ENCODE measurements at places on chromosomes 5 and 9.

DNA sequence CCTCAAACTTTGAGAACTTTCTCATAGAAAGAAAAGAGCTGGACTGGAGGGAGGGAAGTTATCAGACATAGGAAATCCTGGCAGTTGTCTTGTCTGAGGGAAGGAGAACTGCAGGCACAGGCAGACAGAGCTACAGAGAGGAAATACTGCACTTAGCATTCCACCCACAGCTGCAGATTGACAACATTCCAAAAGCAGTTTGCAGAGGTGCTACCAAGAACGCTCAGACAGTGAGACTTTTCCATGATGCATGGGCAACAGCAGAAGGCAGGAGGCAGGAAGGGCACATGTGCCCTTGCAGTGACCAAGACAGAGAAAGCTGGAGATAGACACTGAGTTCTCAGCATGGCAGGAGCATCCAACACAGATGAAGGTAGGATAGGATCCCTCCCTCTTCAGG lies 327.5 kb upstream of the ZNF462 start:
- no peak for DNase-seq
- H3K36me3 ChIP-seq: no peaks in the 10 kb centered on the region
- H3K4me1 ChIP-seq: no peaks in the 10 kb centered on the region
- no peaks in the 10 kb centered on the region for H3K27me3 ChIP-seq
- H3K4me3 ChIP-seq: no peak overlapping the region
- H3K27ac ChIP-seq: no peak overlapping the region

- peaks cover 16% of the 10 kb centered on the region for H3K27me3 ChIP-seq
- no peak overlapping the region for H3K27ac ChIP-seq
- DNase-seq: no peak
These were observed 70.5 kb upstream of the SPRY4 start for GRCh38 chr5:142395334-142395733.

- peaks cover 9% of the 10 kb centered on the region for H3K27me3 ChIP-seq
- no peak overlapping the region for H3K27ac ChIP-seq
- peaks cover 8% of the 10 kb centered on the region for H3K36me3 ChIP-seq
- DNase-seq: no peak
These were observed 2.9 kb upstream of the LPCAT1 start for GRCh38 chr5:1526681-1527131.

DNA sequence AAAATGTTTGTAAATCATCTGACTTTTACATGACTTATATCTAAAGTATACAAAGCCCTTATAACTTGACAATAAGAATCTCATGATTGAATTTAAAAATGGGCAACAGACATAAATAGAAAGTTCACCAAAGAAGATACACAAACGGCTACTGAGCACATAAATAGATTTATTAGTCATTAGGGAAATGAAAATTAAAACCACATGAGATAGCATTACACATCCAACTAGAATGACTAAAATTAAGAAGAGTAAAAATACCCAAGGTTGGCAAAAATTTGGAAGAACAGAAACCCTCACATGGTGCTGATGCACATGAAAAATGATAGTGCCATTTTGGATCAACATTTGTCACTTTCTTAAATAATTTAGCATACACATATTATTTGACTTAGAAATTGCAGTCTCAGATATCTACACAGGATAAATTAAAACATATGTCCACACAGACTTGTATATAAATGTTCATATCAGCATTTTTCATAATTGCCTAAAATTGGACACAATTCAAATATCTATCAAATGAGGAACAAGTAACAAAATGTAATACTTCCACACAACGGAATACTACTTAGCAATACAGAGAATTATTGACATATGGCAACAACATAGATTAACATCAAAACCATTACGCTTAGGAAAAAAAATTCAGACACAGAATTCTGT lies 359.1 kb upstream of the DAB2 start:
- H3K4me1 ChIP-seq: no peaks in the 10 kb centered on the region
- H3K27me3 ChIP-seq: no peaks in the 10 kb centered on the region
- H3K27ac ChIP-seq: no peak overlapping the region
- no peaks in the 10 kb centered on the region for H3K36me3 ChIP-seq

- H3K4me1 ChIP-seq: peaks cover 51% of the 10 kb centered on the region
- peak overlapping the region; percentile 18 for H3K27ac ChIP-seq
- no peak for DNase-seq
- peaks cover 5% of the 10 kb centered on the region for H3K27me3 ChIP-seq
- no peak overlapping the region for H3K4me3 ChIP-seq
These were observed 3.9 kb downstream of the RASGRF2 start for GRCh38 chr5:80963966-80964481.

- peak overlapping the region; percentile 36 for H3K27ac ChIP-seq
- DNase-seq: no peak
- H3K4me1 ChIP-seq: peaks cover 67% of the 10 kb centered on the region
- H3K27me3 ChIP-seq: no peaks in the 10 kb centered on the region
- H3K36me3 ChIP-seq: peaks cover 13% of the 10 kb centered on the region
These were observed 36.4 kb downstream of the PIK3R1 start for GRCh38 chr5:68251804-68252522.

- H3K27ac ChIP-seq: no peak overlapping the region
- no peaks in the 10 kb centered on the region for H3K27me3 ChIP-seq
- DNase-seq: no peak
- peaks cover 27% of the 10 kb centered on the region for H3K4me1 ChIP-seq
- H3K4me3 ChIP-seq: no peak overlapping the region
- H3K36me3 ChIP-seq: peaks cover 76% of the 10 kb centered on the region
These were observed 31.7 kb downstream of the CLTA start for GRCh38 chr9:36222449-36222848.

DNA sequence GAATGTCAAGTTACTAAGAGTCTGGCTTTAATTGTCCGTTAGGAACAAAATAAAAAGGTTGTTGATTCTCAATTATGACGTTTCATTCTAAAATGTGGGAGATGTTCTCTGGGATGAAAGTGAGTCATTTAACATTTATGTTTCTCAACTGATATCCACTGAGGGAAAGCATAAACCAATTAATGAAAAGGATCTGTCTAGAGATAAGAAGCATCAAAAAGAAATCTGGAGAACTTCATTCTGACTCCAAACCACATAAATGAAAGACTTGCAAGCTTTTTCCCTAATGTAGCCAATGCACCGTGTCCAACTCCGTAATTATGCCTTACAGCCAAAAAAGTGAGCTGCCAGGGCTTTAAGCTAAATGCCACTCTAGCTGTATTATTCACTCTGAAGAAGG lies 654.2 kb downstream of the TLE1 start:
- no peak overlapping the region for H3K27ac ChIP-seq
- no peaks in the 10 kb centered on the region for H3K36me3 ChIP-seq
- no peak overlapping the region for H3K4me3 ChIP-seq
- no peaks in the 10 kb centered on the region for H3K27me3 ChIP-seq
- no peak for DNase-seq
- H3K4me1 ChIP-seq: no peaks in the 10 kb centered on the region

DNA sequence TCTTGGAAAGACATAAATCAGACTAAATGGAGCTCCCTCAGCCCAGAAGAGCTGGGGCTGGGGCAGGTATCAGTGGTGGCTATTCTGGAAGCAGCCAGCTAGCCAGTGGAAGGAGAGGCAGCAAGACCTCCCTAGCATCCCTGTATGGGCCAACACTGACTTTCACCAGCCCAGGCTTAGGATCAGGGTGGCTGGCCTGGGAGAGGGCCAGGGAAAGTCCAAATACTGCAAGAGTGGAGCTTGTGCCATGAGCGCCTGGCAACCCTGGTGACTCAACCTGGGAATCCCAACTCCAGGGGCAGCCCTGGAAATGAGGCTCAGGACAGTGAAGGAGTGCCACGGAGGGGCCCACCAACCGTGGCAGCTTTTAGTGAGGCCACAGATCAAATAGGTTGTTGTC lies 7.6 kb upstream of the IRF1 start:
- H3K4me1 ChIP-seq: peaks cover 66% of the 10 kb centered on the region
- H3K27me3 ChIP-seq: no peaks in the 10 kb centered on the region
- peak; percentile 20 for DNase-seq
- H3K4me3 ChIP-seq: peak overlapping the region; percentile 83
- peak overlapping the region; percentile 95 for H3K27ac ChIP-seq

DNA sequence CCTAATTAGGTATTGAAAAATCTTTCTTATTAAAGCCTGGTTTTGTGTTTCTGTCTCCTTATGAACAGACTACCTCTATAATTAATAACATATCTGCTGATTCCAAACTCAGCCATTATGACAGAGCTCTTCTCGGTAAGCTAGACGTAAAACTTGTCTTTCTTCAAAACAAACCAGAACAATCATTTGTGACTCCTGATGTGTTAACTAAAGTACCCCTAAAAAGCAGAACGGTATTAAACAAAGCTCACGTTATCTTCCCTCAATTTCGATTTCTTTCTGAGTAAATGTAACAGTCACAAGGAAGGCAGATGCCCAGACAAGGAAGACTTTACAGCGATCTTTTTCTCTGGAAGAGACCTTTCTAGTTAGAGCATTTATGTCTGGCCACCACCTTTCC lies 1.8 kb downstream of the SEMA5A start:
- no peak overlapping the region for H3K27ac ChIP-seq
- H3K36me3 ChIP-seq: no peaks in the 10 kb centered on the region
- H3K4me1 ChIP-seq: peaks cover 2% of the 10 kb centered on the region
- no peak for DNase-seq

GRCh38 chr5:56763182-56763581 lies 52.2 kb upstream of the MAP3K1 start:
- peaks cover 7% of the 10 kb centered on the region for H3K27me3 ChIP-seq
- H3K36me3 ChIP-seq: no peaks in the 10 kb centered on the region
- no peak for DNase-seq
- H3K27ac ChIP-seq: no peak overlapping the region

DNA sequence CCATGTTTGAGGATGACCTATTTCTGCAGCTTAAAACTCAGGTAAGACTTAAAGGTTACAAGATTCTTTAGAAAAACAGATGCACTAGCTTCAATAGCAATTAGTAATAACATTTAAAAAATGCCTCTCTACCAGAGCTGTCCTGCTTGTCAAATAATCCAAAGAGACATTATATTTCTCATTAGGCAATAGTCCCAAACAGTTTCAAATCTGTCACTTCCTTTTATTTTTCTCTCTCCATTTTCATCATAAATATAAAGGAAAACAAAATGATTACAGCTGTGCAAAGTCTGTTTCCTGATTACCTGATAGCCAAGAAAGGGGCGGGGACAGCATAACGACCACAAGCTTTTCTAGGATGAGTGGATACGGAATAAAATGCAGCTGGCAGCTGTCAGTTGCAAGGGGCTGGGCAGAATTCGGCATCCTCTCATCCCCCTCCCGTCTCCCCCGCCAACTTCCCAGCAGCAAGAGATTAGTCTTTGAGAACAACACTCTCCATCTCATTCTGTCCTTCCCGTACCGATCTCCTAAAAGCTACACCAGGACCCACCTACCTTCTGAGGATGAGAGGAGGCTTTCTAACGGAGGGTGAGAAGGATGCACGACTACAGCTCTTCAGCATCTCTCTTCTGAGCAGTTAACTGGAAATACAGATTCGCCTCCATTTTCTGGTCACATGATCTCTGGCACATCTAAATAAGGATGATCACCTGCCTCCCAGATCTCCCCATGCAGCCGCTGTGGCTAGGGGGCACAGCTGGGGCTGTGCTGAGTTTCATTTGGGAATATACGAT lies 72.5 kb upstream of the PCA3 start:
- no peak overlapping the region for H3K27ac ChIP-seq
- H3K4me1 ChIP-seq: peaks cover 13% of the 10 kb centered on the region
- H3K27me3 ChIP-seq: peaks cover 30% of the 10 kb centered on the region
- no peaks in the 10 kb centered on the region for H3K36me3 ChIP-seq
- peak overlapping the region; percentile 73 for H3K4me3 ChIP-seq

DNA sequence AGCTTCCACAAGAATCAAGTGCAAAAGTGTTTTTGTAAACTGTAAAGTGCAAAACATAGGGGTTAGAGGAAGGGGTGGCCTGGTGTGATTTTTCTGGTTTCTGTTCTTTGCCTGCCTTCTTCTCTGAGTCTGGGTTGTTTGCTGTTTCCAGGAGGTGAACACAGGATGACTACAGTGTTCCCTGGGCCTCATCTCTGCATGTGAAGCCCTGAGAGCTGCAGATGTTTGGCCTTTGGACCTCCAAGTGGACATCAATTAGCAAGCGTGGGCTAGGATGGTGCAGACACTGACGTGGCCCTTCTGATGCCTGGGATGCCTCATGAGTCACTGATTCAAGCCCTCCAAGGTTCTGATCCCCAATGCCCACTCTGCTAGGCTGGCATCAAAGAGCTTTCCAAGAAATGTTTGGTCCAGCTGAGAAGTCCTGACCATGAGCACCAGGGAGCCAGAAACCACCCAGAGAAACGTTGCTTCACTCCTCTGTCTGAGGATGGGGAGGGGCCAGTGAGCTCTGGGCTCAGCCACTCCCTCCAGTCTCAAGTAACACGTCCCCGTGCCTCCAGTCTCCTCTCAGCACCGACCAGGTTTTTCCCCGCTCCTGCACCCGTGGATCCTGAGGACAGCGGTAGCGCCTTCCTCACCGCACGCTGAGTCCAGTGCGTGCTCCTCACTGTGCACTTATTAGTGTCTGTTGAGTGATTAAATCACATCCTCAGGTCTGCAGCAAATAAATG lies 7.6 kb downstream of the IL9 start:
- no peaks in the 10 kb centered on the region for H3K36me3 ChIP-seq
- no peak overlapping the region for H3K27ac ChIP-seq
- H3K4me1 ChIP-seq: peaks cover 11% of the 10 kb centered on the region
- no peak for DNase-seq
- H3K27me3 ChIP-seq: peaks cover 21% of the 10 kb centered on the region
- H3K4me3 ChIP-seq: no peak overlapping the region

DNA sequence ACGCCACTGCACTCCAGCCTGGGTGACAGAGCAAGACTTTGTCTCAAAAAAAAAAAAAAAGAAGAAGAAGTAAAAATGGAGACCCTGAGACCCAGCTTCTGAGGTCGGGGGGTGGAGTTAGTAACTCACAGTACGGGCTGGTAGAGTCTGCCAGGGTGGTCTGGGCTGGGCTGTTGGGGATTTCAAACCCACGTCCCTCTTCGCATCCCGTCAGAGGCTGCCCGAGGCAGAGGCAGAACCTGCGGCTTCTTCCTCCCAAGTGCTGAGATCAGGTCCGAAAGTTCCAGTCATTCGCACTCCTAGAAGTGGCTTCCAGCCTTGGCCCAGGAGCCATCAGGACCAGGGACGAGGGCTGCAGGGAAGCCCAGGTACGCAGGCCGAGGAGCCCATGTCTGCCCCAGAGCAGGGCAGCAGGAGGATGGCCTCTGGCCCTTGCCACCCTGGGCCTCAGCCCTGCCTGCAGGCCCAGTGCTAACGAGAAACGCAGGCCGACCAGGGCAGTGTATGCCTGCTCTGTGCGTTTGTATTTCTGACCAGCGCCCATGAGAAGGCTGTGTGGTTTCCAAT lies 9.9 kb upstream of the SLC2A6 start:
- H3K27me3 ChIP-seq: peaks cover 5% of the 10 kb centered on the region
- no peak for DNase-seq
- peaks cover 13% of the 10 kb centered on the region for H3K4me1 ChIP-seq
- no peaks in the 10 kb centered on the region for H3K36me3 ChIP-seq
- H3K4me3 ChIP-seq: no peak overlapping the region

GRCh38 chr5:146902471-146902870 lies 23.9 kb upstream of the PPP2R2B start:
- H3K36me3 ChIP-seq: no peaks in the 10 kb centered on the region
- no peaks in the 10 kb centered on the region for H3K4me1 ChIP-seq
